ENCODE measurements at places on chromosomes 3 and 15.

DNA sequence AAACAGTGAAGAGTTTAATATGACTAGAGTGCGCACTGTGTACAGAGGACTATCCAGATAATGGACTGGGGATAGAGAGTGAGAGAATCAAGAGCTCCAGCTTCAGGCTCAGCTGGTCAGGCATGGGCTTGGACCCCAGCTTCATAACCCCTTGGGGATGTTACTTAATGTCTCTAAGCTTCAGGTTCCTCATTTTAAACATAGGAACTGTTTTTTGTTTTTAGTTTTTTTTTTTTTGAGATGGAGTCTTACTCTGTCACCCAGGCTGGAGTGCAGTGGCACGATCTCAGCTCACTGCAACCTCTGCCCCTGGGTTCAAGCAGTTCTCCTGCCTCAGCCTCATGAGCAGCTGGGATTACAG is 9.9 kb upstream of the BRPF1 start:
- no peak for DNase-seq

DNA sequence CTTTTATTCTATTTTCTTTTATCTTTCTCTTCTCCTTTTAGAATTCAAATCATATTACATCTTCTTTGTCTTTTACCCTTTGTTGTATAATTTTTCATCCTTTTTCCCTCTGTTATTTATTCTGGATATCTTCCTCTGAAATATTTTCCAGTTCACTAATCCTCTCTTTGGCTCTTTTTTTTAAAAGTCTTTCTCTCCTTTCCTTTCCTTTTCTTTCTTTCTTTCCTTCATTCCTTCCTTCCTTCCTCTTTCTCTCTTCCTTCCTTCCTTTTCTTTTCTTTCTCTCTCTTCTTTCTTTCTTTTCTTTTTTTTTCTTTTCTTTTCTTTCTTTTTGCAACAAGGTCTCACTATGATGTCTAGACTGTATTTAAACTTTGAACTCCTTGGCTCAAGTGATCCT is 9.3 kb downstream of the SUSD5 start:
- no peak for DNase-seq

GRCh38 chr3:128054367-128054766 is 2.1 kb downstream of the SEC61A1 start:
- no peak for DNase-seq

DNA sequence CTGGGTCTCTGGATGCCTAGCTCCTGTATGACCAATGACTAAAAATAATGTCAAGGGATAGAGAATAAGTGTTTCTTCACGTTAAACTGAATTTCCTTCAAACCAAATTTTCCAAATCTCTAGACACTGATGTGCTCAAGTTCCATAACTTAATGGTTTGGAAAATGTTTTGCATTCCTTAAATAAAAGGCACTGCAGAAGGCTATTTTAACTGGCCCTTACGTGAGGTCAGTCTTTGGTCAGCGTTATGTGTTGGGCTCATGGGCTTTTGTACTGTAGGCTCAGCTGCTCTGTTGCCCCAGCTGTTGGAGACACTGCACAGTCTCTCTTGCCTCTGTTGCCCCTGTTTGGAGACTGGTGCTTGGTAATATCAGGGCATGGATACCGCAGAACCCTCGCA is 188.5 kb downstream of the TPRG1 start:
- no peak for DNase-seq

GRCh38 chr15:41870689-41871081 is 23.2 kb downstream of the SPTBN5 start:
- peak; percentile 70 for DNase-seq

DNA sequence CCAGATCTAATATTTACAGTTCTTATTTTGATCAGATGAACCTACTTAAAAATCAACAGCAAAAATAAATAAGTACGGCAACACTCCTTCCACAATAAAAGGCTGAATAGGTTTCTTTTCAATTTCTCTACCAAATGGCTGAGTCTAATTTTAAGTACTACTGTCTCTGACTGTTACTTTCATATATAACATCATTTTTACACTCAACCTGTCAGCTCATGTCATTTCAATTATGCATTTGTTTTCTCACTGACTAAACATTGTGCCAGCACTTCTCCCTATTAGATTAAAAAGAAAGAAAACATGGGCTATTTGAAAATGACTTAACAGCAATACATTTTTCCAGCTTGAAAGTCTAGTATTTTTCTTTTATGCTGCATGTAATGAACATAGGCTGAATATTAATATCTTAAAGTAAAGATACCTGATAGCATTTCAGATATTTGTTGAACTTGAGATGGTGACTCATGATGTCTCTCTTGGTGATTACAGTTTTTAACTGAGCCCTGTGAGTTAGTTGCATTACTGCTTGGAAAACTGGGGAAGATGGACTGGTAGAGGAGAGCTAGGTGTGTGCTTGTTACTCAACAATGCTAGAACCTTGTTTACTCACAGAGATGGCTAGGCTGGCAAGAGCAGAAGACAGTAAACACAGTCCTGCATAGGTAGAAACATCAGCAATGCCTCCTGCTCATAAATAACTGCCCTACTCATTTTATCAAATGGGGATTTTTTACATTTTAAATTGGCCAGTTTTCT is 73.9 kb downstream of the PEX5L start:
- DNase-seq, result no peak

- no peak for DNase-seq
Measured at GRCh38 chr3:66934725-66935124, 63.4 kb upstream of the KBTBD8 start.

DNA sequence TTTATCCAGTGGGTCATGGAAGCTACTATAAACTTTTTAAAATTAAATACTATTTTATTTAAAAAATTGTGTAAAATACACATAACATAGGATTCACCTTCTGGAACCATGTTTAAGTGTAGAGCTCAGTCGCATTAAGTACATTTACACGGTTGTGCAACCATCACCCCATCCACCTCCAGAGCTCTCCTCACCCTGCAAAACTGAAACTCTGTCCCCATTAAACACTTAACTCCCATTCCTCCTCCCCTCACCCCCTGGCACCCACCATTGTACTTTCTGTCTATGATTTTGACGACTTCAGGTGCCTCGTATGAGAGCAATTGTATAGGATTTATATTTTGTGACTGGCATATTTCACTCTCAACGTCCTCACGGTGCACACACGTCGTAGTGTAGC is 70.7 kb downstream of the APBA2 start:
- DNase-seq, result no peak

- DNase-seq, result no peak
Measured at GRCh38 chr3:149271669-149272068, 50.0 kb upstream of the CP start.

DNA sequence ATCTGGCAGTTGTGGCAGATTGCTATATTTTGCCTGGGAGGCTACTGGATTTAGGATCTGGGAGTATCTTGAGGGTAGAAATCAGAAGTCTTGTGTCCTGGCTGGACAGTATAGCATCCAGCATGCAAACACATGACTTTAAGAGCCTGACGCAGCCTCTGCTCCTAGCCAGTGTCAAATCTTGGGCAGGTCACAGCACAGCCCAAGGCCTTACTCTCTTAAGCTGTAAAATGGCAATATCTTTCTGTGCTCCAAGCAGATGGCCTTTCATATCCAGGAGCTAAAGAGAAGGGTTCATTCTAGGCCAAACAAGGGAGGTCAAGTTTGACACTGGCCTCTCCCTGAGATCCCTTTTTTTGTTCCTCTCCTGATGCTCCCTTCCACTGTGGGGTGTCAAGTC is 19.8 kb upstream of the RAD18 start:
- no peak for DNase-seq

DNA sequence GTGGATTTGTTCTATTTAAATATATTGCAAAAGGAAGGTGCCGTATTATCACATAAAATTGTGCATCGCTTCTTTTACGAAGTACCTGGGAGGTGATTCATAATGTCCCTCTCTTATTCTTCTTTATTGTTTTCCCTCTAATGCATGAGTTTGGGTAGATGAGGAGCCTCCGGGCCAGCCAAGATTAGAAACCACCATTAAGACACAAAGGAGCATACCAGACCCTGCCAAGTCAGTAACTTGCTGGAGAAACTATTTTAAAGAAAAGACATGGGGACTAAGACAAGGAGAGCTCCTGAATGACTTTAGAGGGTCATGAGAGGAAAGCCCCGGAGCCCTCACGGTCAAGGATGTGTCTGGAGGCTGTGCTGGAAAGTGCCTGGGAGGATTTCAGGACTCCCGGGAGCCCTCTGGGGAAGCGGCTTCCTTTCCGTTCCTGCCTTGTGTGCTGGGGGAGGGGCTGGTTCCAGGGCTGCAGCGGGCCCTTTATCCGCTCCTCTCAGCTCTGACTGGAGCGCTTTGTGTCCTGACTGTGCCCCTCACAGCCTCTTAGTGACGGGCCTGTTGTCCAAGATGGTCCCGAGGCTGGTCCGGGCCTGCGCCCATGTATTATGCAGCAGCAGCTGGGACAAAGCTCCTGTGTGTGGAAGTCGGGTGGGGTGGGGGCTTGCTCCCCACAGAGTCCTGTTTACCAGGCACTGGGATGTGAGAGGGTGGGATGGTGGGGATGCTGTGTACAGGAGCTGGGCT is 35.7 kb downstream of the CORO2B start:
- DNase-seq, result no peak

DNA sequence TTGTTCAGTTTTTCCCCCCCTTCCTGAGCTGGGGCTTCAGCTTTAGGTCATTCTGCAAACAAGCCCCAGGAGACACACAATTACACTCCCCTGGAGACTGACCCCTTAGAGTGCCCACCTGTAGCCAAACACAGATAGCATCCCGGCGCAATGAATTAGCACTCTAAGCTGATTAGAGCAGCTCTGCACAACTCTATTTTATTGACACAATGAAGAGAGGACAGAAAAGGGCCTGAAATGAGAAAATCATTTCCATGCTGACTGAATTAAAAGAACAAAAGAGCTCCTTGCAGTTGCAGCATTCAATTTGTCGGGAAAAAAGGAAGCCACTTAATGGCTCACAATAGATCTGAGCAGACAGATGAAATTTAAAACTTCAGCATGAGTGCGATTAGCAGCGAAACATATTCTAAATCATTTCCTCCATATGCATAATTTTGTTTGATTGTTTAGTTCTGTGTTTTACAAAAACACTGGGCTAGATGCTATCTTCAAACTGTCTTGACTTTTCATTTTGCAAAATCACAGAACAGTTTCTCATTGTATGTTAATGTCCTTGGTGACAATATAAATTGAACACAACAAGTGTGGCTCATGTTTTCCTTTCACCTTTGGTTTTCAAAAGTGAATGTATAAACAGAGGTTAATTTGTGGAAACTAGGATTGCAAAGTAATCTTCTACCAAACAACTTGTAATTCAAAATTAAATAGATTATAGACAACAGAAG is 308.6 kb downstream of the MECOM start:
- no peak for DNase-seq

DNA sequence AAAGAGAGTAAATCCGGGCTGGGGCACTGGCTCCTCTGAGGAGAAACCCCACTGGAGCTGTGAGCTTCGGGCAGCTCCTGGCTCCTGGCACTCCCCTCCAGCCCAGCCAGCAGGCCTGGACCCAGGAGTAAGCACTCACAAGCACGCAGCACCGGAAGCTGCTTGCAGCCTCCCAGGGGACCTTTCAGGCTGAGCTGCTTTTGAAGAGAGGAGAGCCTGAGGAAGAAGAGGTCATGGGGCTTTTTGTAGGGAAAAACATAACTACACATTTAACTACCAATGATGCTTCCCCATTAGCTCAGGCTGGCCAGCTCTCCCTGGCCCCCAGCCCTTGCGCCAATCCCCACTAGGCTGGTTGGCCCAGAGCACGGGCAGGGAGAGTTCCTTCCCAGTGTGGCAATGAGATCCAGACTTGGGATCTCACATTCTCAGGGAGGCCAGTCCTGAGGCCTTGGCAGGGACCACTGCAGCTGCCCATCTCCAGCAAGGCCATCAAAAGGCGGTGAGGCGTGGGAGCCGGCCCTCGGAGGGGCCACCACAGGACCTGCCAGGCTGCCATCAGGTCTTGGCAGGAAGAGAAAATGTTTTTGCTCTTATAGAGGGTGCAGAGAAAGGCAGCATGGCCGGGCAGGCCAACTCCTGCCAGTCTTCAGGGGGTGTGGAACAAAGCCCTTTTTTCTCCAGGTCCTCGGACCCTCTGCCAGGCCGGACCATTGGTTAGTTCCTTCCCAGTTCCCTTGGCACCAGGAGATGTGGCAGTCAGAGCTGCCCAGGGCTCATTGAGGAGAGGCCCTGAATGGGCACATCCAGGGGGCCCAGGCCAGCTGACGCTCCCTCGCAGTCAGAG is 41.5 kb upstream of the MFGE8 start:
- no peak for DNase-seq

DNA sequence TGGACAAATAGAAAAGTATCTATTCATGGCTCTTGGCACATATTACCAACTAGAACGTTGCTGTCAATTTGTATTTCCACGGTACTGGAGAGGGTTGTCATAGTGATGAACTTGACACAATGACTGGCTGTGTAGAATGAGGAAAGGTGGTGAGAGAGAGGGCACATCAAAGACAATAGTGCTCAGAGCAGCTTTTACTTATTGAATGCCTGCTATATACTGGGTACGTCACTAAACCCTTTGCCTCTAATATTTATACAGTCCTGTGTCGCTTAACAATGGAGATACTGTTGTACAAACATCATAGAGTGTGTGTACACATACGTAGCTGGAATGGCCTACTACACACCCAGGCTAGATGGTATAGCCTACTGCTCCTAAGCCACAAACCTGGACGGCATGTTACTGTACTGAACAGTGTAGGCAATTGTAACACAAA is 8.3 kb downstream of the TMPRSS7 start:
- DNase-seq, result no peak

- no peak for DNase-seq
Measured at GRCh38 chr15:48859426-48859825, 18.5 kb upstream of the EID1 start.

- DNase-seq, result no peak
Measured at GRCh38 chr3:187084580-187084979, 54.7 kb downstream of the RPL39L start.

GRCh38 chr3:178369006-178369405 is 167.2 kb upstream of the KCNMB2 start:
- DNase-seq, result no peak

DNA sequence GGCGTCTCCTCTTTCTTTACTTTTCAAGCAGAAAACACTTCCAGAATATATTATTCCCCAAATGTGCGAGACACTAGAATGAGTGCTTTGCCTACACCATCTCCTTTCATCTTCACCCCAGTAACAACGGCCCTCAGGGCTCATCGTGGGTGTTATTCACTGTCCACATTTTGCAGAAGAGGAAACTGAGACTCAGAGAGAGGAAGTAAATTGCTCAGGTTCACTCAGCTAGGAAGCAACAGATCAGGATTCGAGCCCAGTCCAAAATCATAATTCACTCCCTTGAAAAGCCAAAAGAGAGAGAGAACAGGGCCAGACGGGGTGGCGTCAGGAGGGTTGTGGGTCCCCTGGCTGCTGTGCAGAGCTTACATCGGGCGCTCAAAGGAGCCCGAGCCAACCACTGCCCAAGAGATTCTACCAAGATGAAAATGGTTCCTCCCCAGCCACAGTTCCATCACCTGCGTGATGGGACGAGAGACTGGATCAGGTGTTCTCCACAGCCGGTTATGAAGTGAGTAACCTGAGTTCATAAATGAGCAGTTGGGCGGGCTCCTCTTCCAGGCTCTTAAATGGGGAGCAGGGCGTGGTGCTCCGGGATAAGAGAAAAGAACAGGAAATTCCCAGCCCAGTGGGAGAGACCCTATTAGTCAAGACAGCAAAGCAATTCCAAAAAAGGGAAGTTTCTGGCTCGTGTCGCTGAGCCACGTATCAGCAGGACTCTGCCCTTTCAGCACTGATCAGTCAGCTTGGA is 48.6 kb upstream of the FLNB start:
- no peak for DNase-seq
